ENCODE measurements at places on chromosomes 1 and 21.

GRCh38 chr1:115089420-115090185 lies at the start of gene TSPAN2:
TSPAN2 (minus strand) TSS chr1:115089503; CDS start chr1:115089432, 71 bp downstream.
- DNase-seq = peak; percentile 65

- no peak for DNase-seq
Observed at GRCh38 chr1:163161841-163162240, 40.9 kb downstream of the RGS5 start.

GRCh38 chr1:21439721-21440629 lies at the start of gene NBPF3:
NBPF3 (plus strand) TSS chr1:21440137; CDS start chr1:21445087, 4,950 bp downstream.
- DNase-seq = peak; percentile 89

GRCh38 chr1:111369645-111370044 lies 57.9 kb downstream of the OVGP1 start:
- no peak for DNase-seq

DNA sequence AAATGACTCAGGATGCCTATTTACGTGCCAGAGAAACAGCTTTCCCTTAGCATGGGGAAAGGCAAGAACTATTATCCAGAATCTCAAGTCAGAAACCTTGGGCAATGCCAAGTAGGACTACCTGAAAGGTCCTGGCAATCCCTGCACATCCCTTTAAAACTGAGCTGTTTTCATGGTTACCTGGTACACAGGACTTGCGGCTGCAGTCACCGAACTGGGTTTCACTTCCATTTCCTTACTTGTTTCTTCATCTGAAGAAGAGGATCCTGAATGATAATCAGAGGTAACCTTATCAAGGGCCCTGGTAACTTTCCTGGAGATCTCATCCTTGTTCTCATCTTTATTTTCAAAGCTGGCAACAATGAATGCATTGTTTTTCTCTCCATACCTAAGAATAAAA lies 14.3 kb downstream of the BTG3 start:
- no peak for DNase-seq

GRCh38 chr1:41108696-41109275 lies 87.3 kb upstream of the SLFNL1 start:
- peak; percentile 30 for DNase-seq

GRCh38 chr1:40620150-40620549 lies 45.3 kb downstream of the RIMS3 start:
- no peak for DNase-seq

- no peak for DNase-seq
Observed at GRCh38 chr1:168987330-168987729, 119.2 kb upstream of the ATP1B1 start.

GRCh38 chr1:46622344-46622743 lies 5.7 kb upstream of the MOB3C start:
- peak; percentile 72 for DNase-seq

DNA sequence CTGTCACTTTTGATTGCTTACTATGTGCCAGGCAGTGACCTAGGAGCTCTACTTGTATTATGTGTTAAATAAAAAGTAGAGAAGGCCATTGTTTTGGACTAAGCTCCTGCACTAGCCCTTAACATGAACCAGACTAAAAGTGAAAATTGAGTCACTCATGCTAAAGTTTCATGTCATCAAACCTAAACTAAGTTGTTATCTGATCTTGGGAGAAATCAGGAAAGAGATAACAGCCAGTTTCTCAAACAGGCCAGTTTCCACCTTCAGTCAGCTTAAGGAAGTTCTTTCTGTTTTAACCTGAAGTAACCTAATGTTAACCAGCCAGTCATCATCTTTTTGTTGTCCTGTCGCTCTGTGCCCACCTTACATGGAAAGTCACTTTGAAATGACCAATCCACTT lies 102.1 kb upstream of the MARK1 start:
- DNase-seq = no peak

DNA sequence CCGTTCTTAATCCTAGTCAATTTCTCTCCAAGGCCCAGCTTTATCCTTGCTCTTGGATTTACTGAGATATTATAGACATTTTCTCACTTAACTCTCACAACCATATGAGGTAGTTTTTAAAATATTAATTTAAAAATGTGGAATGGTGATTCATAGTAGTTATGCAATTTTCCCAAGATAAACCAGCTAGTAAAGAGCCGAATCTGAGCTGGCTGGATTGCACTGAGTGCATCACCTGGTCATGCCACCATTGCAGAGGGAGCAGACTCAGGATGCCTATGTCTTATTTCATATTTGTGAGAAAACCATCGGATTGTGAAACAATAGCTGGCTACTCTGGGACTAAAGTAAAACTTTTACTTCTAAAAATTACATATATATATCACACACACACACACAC lies 494.0 kb downstream of the KCNT2 start:
- peak; percentile 36 for DNase-seq

DNA sequence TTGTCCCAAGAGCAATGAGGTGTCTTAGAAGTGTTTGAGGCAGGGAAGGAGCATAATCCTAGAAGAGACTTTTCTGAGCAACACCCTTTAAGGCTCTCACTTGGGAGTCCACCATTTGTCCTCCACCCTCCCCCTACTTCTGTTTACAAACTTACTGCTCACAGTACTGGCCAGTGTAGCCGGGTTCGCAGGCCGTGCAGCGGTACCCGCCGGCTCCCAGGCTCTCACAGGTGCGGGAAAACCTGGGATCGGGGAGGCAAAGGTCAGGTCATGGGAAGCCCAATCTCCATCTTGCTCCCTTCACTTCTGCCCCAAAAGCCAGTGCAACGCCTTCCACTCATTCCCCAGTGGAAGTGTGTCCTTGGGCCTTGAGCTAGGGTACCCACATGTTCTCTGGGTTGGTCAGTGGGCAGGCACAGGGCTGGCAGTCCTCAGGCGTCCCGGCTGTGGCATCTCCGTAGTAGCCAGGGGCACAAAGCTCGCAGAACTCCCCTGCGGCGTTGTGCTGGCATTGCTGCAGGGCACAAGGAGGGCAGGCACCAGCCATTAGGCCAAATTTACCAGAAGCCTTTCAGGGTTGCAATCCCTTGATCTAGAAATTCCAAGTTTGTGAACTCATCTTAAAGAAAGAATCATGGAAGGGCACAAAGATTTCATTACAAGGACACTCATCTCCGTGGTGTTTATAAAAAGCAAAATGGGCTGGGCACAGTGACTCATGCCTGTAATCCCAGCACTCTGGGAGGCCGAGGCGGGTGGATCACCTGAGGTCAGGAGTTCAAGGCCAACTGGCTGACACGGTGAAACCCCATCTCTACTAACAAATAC lies 49.8 kb downstream of the LDLRAD2 start:
- DNase-seq = peak; percentile 77

Data from EL (cell line).